ENCODE measurements at places on chromosomes 4 and X.

- peak; percentile 2 for DNase-seq
These were observed 32.0 kb downstream of the F8 start for GRCh38 chrX:154990496-154990895.

DNA sequence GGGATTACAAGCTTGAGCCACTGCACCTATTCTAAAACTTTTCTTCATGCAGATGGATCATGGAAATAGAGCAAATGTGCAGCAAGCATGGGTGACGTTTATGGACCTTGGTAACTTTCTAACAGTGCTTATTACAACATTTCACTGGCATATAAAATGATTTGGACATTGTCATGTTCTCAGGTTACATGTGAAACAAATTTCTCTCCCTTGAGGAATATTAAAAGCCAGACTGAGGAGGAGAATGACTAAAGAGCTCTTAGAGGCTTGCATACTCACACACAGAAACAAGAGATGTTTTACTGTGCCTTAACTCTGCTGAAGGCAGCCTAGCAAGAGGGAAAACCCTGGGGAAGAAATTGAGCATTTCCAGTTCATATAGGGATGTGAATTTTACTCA is 38.6 kb upstream of the GPR101 start:
- no peak for DNase-seq

DNA sequence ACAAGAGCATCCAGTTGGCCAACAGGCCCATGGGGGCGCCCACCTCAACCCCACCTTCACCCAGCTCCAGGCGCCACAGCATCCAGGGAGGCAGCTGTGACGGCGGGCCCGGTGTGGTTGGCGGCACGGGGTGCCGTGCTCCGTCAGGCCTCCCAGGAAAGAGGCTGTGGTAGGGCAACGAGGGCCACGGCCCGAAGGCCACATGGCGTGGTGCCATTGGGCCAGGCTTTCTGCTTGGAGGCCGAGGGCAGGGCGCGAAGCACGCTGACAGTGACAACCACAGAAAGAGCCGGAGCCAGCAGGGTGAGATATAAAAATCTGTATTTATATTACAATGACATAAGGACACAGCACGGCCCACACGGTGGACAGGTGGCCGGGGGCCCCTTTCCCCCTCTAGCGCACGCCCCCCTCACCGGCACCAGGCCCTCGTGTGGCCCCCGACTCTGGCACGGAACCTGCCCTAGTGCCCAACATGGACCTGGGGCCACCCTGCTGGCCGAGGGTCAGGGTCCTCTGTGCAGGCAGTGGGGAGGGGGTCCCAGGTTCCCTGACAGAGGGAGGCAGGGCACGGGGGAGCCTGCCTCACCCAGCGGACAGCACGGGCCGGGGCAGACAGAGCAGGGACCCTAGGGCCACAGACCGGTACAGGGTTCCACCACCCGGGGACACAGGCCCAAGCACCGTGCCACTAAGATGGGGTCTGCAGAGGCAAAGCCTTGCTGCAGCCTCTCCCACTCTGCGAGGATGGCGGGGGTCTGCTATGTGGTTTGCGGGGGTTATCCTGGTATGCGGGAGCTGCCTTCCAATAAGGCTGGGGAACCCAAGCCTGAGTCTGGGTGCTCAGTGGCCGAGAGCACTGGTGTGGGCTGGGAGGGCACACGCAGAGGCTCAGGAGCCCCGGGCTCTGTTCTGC is 5.5 kb upstream of the HAUS3 start:
- DNase-seq: no peak

DNA sequence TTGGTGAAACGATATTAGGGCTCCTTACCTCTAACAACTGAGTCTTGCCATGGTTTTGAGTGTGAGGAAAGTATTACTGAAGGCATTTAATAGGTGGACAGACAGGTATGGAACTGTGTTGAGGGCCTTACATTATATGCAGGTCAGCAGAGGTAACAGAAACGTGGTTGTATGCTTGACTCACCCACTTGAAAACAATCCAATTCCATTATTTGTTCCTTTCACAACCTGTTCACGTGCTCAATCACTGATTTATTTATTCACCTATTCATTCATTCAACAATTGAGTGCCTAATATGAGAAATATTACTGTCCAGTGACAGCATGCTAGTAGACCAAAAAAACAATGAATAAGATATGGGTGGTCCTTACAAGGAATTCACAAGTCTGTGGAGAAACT is 33.3 kb upstream of the PPARGC1A start:
- peak; percentile 70 for DNase-seq

- no peak for DNase-seq
These were observed 494.6 kb upstream of the FAM241A start for GRCh38 chr4:111650674-111651086.

GRCh38 chr4:150212485-150212884 is 134.2 kb downstream of the DCLK2 start:
- DNase-seq: peak; percentile 36

GRCh38 chr4:165537028-165537648 is 158.3 kb downstream of the CPE start:
- DNase-seq: peak; percentile 65

DNA sequence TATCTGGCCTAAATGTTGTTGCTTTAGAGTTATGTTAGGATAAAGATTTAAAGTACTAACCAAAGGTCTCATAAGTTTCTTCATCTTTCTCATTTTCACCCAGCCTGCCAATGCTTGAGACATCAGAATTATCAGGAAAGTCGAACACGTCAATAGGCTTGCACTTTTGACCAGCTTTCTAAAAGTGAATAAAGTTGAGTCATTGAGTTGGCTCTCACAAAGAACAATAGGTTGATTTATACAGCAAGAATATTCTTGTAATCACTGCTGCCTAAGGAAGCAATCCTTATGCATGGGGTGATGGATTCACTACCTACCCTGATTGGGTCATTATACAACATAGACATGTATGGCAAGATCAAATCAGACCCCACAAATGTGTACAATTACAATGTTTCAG is 5.0 kb downstream of the CENPU start:
- DNase-seq: peak; percentile 77

- DNase-seq: no peak
These were observed 67.9 kb downstream of the NHS start for GRCh38 chrX:17442898-17443297.

GRCh38 chr4:1309261-1310010 is 19.7 kb downstream of the MAEA start:
- peak; percentile 82 for DNase-seq

- DNase-seq: no peak
These were observed 99.0 kb upstream of the LIMCH1 start for GRCh38 chr4:41438931-41439297.

DNA sequence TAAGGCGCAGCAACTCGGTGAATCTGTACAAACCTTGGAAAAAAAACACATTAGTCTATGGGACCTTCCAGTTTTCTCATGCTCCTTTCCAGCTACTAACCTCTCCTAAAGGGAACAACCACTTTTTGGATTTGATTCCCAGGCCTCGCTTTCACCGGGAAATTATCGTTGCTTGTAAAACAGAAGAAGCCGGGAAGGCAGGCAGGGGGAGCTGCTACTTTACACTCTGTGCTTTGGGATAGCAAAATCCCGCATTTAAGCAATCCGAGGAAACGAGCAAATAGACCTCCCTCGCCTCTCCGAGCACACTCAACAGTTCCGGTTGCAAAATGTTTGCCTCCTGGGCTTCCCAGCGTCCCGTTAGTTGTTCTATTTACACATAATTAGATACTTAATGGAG is 1.2 kb downstream of the CD38 start:
- peak; percentile 62 for DNase-seq

DNA sequence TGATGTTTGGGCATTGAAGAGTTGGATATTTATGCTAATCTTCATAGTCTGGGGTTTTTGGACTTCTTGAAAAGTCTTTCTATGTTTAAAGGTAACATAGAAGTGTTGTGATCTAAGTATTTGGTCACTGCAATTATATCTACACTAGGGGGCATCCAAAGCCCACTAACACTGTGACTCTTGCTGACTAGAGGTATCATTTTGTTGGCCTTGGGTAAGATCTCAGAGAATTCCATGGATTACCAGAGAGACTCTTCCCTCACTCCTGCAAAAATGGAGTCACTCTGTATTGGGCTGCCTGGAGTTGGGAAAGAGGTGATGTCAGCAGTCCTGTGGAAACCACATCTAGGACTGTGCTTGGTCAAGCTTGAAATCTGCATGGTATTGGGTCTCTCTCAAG is 1077.6 kb downstream of the FAM133A start:
- DNase-seq: no peak

GRCh38 chrX:4830880-4831557 is 1117.6 kb upstream of the PRKX start:
- DNase-seq: peak; percentile 61

GRCh38 chr4:41322617-41323016 is 65.9 kb downstream of the UCHL1 start:
- no peak for DNase-seq

GRCh38 chr4:176790398-176790797 is 2.3 kb downstream of the VEGFC start:
- peak; percentile 49 for DNase-seq

DNA sequence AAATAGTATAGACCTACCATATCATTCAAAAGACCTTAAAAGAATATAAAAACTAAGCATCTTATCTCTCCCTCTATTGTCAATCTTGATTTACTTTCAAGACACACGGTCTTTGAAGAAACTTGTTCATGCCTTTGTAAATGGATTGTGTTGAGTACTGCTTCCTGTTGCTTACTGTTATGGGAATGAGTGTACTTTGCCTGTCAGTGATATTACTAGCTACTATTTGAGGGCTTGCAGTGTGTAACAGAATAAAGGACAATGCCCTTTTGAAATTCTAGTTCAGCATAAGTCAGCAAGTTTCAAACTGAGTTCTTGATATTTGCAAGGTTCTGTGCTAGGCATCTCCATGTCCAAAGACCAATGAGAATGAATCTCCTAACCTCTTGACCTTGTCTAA is 36.0 kb downstream of the CDKL5 start:
- DNase-seq: peak; percentile 1

GRCh38 chrX:40543661-40544328 is 37.0 kb upstream of the ATP6AP2 start:
- peak; percentile 72 for DNase-seq

DNA sequence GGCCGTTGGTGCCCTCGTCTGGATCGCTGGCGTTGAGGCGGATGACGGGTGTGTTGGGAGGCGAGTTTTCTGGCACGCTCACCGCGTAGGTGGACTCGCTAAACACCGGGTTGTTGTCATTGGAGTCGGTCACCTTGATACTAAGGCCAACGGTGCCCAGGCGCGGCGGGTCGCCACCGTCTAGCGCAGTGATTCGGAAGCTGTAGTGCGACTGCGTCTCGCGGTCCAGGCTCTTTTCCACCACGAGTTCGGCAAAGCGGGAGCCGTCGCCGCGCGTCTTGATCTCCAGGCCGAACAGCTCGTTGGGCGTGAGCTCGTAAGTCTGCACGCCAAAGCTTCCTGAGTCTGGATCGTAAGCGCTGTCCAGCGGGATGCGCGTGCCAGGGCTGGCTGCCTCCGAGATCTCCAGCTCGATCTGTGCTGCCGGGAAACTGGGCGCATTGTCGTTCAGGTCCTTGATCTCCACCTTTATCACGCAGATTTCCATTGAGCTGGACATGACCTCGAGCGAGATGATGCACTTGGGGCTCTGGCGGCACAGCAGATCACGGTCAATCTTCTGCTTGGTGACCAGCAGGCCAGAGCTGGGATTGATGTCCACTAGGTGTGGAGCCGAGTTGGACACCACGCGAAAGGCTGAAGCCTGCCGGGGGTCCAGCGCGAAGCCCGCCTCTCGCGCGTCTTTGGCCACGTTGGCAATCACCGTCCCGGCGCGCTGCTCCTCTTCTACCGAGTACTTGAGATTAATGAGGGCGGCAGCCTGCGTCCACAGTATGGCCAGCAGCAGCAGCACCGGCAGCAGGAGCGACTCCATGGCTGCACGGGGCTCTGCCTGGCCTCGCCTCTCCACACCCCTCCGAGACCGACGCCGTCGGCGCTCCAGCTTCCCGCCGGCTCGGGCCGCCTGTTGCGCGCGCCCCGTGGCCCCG is 2.0 kb downstream of the PCDH19 start:
- DNase-seq: peak; percentile 2

DNA sequence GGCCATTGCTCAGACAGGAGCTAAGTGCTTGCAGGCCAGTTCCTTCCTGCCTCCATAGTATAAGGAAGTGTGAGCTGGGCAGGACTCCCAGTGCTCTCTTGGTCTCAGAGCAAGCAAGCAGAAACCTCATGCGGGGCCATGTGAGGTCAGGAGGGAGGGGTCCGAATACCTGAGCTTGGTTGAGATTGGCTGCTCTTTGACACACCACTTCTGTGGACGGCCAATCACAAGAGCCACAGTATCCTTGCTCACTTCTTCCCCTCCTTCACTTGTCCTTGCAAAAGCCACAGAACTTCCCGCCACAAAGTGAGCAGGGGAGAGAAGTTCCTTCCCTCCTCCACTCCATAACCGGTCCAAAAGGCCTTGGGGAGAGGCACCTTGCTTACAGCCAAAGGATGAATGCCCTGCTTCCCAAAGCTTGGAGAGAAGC is 56.7 kb downstream of the PRPS1 start:
- DNase-seq: peak; percentile 87

DNA sequence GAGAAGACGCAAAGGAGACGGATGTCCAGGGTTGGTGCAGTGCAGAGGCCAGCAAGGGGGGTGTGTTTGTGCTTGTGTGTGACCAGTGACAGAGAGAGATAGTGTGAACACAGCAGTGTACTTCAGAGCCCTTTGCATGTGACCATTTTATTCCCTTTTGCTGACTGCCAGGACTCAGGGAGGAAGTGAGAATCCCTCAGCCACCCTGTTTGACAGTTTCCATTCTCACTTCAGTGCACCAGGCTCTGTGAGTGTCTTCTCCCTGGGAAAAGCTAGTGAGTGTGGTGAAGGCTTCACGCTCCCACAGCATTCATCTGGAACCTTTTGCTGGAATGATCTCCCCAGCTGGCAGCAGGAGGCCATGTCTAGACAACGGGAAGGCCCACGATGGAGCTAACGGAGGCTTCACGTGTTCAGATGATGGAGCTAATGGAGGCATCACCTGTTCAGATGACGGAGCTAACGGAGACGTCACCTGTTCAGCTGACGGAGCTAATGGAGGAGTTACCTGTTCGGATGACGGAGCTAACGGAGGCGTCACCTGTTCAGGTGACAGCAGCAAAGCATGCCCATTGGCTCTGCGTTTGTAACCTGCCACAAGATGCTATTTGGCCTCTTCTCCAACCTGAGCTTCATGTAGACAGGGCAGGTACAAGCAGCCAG is 195.4 kb downstream of the AFAP1 start:
- DNase-seq: no peak

DNA sequence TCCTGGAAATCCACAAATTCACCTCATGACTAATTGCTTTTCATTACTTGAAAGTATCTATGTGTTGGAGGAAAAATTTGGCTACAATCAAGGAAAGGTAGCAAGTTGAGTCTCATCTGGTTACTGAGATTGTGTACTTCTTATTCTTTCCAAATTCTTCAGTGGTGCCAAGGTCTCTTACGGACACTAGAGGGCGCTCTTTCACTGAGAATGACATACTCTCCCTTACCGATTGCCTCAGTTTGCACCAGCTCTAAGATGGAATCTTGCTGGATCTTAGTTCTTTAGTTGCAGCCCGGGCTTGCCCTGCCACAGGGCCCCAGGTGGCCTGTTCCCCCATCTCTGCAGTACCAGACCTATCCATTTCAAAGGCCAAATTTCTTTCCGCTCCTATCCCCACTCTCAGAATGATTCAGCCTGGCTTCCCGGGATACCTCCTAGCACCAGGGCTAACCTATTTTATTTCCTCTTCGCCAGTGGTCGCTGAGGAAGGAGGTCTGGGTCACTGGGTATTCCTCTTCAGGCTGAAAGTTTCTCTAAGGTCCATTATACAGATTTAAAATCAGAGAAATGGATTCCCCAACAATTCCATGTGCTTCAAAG is 24.6 kb upstream of the GPR50 start:
- DNase-seq: peak; percentile 58

- DNase-seq: no peak
These were observed 216.2 kb downstream of the DHRSX start for GRCh38 chrX:2284601-2285000.

Data from epithelial cell of esophagus (primary cell).